Right renal cortex interstitium (tissue), 3 donors: ENCODE measurements at places on chromosomes 7 and 10. TPM values are rescaled to one million over a fixed set of nuclear protein-coding genes. Genes with fewer than 3 reads are reported as not detected.

GRCh38 chr10:92239600-92240288 lies 51.1 kb downstream of the CPEB3 start:
- DNase-seq: peak; percentile 23

GRCh38 chr7:17532861-17533404 lies 234.5 kb downstream of the AHR start:
- DNase-seq: no peak

- peak; percentile 80 for DNase-seq
Measured at GRCh38 chr10:33193701-33194521, 140.6 kb downstream of the NRP1 start.

The GBX1 gene
- polyA plus RNA-seq: 0.18 TPM
